Activated naive CD8-positive, alpha-beta T cell treated with anti-CD3 and anti-CD28 coated beads, Interleukin-2, amount 50 U/mL, for 16 hours (primary cell): ENCODE measurements at places on chromosomes 5 and 9.

- no peak for DNase-seq
Observed at GRCh38 chr9:120583958-120584369, 4.0 kb upstream of the CDK5RAP2 start.

GRCh38 chr9:36166168-36166927 is 2.8 kb upstream of the CCIN start:
- DNase-seq, result peak; percentile 66

- DNase-seq, result no peak
Observed at GRCh38 chr5:120096413-120096812, 367.7 kb upstream of the PRR16 start.

DNA sequence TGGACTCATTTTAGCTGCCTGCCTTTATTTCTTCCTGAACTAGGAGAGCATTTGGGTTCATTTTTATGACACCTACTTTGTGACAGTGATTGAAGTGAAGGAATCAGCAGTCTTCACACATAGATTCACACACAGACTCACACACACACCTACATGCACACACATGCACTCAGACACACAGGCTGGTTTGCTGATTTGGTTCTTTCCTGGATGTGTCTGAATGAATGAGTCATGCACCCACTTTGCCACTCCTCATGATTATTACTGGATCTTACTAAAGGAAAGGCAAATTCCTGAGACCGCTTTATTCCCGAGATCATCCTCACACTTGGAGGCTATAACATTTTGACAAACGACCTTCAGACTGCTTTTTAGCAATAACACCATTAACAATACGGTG is 529.5 kb downstream of the AGTPBP1 start:
- no peak for DNase-seq

DNA sequence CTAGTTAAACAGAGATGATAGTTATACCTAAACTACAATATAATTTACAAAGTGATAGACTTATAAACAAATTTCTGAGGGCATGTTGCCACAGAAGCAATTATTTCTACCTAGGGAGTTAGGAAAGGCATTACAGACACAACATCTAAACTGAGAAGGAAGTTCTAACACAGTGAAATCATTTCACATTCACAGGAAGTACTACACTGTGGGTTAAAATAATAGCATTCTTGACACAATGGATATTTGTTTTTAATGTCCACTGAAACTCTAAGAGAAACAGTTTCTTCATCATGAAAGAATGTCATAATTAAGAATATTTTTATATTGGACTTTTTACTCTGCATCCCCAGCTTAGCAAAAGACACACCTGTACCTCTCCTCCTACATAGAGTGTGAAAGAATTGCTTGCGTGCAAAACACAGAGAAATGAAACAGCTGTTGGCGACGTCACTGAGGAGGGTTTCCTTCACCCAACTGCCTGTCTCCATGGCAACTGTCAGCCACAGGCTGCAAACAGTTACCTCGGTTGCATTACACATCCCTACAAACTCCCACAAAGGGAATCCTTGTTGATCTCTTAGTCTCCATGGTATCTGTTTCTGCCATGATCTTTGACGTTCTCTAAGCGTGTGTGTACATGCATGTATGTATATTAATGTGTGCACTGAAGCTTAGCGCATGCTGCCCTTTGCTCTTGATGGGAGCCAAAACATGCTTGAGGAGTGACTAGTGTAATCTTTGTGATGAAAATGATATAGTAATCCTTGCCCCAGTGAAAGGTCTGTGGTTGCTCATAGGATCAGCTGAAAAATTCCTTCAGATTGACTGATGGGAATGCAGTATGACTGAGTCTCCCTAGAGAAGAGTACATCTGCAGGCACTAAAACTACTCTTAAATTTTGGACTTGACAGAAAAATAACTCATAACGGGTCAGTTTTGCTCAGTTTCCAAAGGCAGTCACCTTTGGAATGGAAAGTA is 168.5 kb downstream of the ACTL7B start:
- no peak for DNase-seq

DNA sequence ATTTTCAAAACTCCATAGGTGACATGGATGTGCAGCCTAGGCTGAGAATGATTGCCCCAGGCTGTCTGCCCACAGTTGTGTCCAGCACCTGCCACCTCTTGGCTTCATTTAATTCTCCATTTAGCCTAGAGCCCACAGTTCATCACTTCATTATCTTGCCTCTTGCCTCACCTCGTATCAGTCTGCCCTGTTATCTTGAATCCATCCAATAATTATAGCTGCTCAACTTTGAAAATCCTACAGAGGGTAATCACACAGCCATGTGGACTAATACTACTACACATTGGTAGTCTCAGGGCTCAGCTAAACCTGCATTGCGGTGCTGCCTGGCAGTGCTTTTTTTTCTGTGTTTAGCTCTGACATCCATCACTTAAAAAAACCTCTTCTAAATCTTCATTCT is 7.4 kb downstream of the UGCG start:
- DNase-seq, result no peak

DNA sequence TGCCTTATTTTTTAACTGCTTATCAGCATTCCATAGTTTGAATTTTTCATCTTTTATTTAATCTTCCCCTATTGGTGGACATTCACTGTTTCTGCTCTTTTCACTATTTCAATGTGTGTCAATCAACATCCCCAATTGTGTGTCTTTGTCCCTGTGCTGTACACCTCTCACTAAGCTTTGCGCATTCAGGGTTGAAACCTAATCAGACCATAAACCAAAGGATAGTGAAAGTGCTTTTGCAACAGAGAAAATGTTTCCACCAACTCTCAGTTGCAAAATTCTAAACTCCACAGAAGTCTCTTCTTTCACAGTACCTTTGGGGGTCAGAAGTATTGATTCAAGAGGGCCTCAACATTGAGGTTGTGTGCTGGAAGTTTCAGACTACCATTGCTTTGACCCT is 127.1 kb upstream of the SAP30L start:
- no peak for DNase-seq

DNA sequence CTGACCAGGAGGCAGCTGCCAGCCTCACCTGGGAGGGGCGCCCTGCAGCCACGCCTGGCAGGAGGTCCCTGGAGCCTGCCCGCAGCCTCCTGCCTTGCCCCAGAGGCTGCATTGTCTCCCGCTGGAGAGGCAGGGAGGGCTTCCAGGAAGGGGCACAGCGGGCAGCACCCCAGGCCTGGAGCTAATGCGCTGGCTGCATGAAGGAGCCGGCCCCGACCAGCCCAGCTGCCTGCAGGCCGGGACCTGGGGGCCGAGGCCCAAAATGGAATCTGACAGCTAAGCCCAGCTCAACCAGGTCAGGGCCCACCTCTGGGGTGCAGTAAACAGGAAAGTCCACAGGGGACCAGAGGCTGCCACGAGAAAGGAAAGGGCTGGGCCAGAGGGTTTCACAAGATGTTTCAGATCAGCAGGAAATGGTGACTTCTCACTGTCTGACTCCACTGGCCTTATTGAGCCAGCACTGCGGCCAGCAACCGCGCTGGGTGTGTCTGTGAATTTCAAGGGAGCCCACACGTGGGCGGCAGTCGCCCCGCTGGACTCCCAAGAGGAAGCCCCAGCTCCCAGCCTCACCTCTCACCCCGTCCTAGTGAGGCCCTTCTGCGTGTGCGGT is 18.6 kb upstream of the NOTCH1 start:
- no peak for DNase-seq
